ENCODE measurements at places on chromosomes 3 and 15.

DNA sequence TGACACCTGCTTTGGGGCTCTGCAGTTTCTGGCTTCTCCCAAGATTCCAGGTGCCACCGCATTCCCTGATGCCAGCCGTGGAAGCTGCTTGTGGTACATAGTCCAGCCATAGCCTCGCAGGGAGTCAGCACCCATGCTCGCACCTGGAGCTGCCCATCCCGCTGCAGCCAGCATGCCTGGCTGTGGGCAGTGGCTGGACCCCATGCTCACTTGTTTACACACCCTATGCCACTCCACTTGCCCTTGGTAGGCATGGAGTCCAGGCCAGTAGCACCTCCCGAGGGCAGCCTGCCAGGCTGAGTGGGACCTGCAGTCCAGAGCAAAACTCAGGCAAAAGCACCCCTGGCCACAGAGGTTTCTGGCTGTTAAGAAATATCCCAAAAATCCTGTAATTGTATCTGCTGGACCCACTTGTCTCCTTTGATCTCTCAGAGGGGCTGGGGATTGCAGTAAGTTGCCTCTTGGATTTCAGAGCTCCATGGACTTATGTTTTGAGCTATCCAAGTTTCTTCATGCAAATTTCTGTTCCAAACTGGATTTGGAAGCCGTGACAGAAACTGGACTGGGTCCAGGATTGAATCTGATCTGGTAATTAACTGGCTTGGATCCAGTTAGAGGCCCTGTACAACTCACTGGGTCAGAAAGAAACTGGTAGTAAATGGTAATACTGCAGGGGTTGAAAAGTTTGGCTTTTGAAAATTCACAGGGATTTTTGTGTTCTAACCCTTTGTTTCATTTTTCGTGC lies 149.3 kb downstream of the FMN1 start:
- DNase-seq, result no peak

GRCh38 chr3:62236016-62236415 lies 137.3 kb downstream of the FEZF2 start:
- no peak for DNase-seq

DNA sequence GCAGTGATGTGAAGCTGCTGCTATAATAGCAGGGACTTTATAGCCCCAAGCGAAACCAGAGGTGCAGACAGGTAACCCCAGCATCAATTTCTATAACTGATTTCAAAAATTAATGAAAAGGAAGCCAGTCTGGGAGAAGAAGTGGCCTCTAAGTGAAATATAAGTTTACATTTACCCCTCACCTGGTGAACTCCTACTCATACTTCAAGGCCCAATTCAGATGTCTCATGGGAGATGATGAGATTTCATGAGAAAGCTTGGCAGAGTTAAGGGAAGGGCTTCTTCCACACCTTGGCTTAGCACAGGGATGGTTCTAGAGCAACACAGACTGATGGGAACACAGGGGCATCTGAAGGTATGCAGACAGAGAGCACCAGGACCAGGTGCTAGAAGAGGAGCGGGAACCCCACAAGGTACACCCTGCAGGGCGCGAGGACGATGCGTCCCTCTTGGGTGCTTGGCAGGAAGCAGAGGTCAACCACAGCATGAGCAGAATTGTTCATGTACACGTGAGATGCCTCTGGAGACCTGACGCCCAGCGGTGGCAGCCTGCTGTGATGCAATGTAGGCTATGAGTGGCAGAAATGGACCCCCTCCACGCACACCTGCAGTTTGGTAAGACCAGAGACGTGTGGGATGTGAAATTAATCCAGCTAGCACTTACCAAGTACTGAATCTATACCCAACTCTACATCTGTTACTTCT lies 102.9 kb downstream of the SRGAP3 start:
- no peak for DNase-seq

DNA sequence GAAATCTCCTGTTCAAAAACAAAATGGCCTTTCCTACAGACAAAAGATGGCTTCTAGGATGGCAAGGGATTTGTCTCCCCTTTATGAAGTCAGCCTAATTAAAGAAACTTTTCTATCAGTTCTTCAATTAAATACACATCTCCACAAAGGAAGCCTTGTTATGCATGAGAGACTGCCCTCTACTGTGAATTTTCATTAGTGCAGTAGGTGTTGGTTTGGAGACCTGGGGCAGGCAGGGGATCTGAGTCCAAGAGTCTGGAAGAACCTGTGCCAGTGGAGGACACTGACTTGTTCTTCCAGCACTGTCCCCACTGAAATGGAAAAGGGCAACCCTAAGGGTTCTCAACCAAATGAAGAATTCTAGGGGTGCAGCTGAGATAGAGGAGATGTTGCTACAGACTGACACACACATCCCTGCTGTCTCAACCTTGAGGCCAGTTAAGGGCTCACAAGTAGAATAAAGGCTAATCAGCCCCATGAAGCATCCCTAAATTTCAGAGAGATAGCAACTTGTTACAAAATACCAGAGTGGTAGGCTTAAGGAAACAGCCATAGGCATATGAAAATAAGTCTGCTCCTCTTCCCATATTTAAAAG lies 174.0 kb upstream of the PRICKLE2 start:
- DNase-seq, result peak; percentile 18

- DNase-seq, result no peak
Observed at GRCh38 chr3:23431764-23432163, 228.6 kb downstream of the UBE2E2 start.

DNA sequence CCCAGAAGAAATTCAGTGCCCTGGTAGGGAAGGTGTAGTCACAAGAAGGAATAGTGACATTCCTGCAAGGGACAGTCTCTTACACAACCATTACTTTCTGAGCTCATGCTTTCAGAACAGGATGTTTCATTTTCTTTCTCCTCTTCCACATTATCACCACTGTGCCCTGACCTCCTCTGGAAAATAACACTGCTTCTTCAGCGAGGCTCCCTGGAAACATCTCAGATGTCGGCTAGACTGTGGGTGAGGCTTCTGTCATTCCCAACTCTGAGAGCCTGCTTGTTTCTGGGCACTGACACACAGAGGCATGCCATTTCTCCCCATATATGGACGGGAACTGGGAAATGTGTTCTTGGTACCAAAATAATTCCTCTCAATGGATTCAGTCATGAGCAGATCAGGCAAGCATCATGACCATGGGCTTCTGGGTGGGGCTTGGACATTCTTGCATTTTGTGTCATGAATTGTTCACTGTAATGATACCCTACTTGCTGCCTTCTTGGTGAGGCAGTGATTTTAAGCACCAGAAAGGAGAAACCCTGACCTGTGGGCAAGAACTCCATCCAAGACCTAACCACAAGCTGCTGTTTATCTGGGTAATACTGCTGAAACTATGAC lies 14.3 kb upstream of the TNFAIP8L3 start:
- DNase-seq, result no peak

- DNase-seq, result no peak
Observed at GRCh38 chr3:157360044-157360443, 76.6 kb upstream of the PTX3 start.

- DNase-seq, result no peak
Observed at GRCh38 chr15:26928051-26928450, 42.9 kb upstream of the GABRG3 start.

Data from activated CD4-positive, alpha-beta T cell treated with anti-CD3 and anti-CD28 coated beads for 48 hours (primary cell).